ENCODE measurements at places on chromosomes 4 and X.
A peak's percentile ranks its signal among the peaks of the same experiment; 100 is the strongest.

DNA sequence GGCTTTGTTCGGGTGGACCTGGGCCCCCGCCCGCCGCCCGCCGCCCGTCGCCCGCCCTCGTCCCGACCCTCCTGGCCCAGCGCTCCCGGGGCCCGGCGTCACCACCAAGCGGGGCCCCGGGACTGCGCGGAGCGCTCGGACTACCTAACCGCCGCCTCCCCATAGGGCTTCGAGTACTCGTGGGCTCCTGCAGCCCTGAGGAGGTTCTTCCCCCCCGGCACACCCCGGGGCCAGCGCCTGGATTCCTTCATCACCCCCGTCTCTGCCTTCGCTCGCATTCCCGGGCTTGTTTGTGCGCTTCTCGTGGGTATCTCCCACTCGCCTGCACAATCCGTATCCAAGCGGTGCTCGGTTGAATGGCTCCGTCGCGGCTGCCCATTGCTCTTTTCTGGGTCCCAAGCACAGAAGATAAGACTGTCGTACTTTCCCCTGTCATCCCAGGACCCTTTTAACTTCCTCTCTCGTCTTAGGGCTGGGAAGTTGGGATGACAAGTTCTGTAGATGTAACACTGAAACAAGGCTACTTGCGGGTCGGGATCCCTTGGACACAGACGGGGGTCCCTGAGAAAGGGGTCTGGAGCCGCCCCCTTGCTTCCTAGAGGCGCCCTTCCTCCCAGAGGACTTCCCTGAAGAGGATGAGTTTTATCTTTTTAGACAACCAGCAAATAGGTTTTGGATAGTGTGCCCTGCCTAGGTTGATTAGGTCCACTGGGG is 565 bp downstream of the MOB1B start:
- DNase-seq, result no peak

GRCh38 chr4:140150636-140150885 is 3.4 kb downstream of the MAML3 start:
- peak; percentile 27 for DNase-seq

DNA sequence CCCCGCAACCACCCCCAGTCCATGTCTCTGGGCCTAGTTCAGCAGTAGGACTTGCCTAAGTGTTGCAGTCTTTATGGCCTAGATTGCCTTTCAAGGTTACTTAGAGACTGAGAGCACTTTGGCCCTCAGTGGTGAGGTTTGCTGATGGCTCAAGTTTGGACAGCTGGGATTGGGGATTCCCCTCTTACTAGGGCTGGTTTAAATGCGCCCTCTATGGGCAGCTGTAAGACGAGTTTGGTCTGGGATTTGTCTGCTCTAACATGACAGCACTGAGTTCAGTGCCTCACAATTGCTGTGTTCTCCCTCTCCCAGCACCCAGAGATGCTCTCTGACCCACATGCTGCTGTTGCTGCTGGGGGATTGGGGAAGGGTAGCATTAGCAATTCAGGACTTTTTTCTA is 23.1 kb downstream of the DACH2 start:
- DNase-seq, result no peak

DNA sequence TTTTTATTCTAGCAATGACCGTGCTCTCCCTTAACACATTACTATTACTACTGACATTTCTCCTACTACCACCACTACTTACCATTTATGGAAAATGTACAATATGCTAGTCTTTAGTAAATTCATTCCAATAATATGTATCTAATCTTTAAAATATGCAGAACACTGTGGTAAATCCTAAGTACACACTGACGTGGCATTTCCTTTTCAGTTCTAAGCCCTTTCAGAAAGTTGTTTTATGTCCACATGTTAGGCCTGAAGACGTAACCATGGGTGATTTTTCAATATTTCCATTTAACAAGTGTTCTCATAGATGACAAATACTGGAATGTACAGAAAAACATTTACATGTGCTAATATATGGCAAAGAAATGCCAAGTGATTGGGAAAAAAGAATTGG is 268.6 kb upstream of the SLIT2 start:
- DNase-seq, result no peak

- DNase-seq, result no peak
These were observed 2.6 kb downstream of the INTS6L start for GRCh38 chrX:135522878-135523693.

DNA sequence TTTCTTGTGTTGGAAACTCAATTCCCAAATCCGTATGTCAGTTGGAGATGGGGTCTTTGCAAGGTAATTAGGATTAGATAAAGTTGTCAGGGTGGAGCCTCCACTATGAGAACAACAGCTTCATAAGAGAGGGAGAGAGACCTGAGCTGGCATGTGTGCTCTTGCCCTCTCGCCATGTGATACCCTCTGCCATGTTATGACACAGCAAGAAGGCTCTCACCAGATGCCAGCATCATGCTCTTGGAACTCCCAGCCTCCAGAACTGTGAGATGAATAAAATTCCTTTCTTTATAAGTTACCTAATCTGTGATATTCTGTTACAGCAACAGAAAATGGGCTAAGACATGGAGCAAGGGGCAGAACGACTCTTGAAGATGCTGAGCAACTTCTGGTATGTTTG is 201.9 kb upstream of the BOD1L1 start:
- no peak for DNase-seq

DNA sequence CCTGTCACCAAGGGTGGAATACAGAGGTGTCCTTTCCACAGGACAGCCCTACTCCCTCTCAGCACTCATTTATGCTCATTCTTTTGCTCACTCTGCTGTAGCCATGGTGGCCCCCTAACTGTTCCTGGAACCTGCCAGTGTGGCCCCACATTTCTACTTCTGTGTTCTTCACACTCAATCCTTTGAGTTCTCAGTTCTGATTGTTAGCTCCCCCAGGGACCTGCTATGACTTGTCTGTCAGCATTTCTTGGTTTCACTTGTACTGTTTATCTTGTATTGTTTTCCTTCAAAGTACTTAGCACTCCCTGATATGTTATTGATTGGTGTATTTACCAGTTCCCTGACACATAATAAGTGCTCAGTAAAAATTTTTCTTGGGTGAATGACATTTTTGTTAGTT is 14.9 kb downstream of the VBP1 start:
- no peak for DNase-seq

DNA sequence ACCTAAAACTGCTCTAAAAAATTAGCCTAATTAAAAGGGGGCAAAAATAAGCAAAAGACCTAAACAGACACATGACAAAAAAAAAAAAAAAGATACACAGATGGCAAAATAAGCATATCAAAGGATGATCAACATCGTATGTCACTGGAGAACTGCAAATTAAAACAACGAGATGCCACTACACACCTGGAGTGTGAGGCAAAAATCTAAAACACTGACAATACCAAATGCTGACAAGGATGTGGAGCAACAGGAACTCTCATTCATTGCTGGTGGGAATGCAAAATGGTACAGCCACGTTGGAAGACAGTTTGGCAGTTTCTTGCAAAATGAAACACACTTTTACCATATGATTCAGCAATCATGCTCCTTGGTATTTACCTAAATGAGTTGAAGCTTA is 64.2 kb downstream of the RWDD4 start:
- no peak for DNase-seq

DNA sequence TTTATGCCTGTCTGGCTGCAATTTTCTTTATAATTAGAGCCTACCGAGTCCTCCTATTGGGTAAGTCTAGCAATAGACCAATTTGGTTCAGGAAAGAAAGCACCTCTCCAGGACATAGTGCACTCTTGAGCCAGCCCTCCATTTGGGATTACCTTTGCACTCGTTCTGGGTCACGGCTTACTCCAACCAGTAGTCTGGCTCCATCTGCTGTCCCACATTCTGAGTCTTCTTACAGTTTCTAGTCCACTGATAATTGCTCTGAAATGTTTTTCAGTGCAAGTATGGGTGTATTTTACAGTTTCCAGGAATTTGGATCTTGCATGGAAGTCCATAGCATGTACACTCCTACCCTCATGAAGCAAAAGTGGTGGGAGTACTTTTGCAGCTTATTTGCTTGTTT is 34.8 kb upstream of the USP51 start:
- DNase-seq, result no peak

GRCh38 chrX:28581522-28581921 is 5.7 kb upstream of the IL1RAPL1 start:
- DNase-seq, result no peak

DNA sequence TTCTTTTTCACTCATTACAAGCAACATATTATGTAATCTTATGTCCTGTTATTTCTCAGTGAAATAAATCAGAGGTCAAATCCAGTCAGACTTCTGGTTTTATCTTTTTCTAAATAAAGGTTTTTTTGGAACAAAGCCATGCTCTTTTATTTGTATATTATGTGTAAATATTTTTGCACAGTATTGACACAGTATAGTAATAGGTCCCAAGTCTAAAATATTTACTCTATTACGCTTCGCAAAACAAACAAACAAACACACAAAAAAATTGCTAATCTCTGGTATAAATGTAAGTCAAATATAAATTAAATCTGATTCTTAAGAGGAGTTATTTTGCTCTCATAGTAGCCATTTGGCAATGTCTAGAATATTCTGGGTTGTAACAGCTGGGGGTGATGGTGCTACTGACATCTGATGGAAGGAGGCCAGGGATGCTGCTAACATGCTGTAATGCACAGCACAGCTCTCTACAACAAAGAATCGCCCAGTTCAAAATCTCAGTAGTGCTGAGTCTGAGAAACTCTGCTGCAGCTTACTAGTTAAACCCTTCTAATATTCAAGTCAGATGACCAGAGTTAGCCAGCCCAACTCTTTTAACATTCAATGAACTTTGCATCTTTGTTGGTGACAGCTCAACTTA is 602.1 kb downstream of the RAB28 start:
- DNase-seq, result no peak

DNA sequence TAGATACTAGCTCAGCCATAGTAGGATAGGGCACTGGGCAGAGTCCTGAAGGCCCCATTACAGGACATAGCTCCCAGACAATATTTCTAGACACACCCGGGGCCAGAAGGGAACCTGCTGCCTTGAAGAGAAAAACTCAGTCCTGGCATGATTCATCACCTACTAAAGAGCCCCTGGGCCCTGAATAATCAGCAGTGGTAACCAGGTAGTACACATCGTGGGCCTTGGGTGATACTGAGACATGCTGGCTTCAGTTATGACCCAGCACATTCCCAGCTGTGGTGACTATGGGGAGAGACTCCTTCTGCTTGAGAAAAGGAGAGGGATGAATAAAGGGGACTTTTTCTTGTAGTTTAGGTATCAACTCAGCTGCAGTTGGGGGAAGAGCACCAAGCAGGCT is 104.3 kb upstream of the STK26 start:
- no peak for DNase-seq

DNA sequence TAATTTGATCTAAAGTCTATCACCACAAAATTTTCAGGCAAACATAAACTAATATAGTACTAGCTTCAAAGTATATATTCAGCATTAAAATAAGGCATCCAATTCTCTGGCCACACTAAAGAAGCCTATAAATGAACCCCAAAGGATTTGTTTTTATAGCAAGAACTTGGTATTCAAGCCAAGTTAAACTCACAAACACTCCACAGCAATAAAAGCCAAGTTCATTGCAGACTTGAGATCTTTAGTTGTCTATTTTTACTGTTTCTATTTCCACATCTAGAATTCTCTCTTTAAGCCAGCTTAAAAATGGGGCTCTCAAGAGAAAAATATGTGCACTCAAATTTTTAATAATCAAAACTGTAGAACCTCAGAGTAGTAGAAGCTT is 51.1 kb downstream of the WDFY3 start:
- DNase-seq, result no peak

- no peak for DNase-seq
These were observed 48.6 kb downstream of the FAM53A start for GRCh38 chr4:1635464-1635863.

DNA sequence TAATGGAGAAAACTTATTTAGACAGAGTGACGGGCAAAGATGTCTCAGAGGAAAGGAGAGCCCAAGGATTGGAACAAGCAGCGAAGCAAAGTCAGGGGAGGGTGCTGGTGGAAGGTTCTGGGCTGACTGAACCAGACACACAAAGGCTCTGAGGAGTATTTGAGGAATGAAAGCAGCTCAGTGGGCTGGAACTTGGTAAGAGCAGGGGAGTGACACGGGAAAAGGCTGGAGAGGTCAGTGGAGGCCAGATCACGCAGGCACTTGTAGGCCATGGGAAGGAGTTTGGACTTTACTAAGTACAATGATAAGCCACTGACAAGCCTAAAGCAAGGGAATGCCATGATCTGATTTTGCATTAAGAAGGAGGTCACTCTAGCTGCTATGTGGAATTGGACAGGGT is 71.4 kb downstream of the TSC22D3 start:
- no peak for DNase-seq

GRCh38 chrX:22526339-22526738 is 253.6 kb downstream of the CBLL2 start:
- no peak for DNase-seq

DNA sequence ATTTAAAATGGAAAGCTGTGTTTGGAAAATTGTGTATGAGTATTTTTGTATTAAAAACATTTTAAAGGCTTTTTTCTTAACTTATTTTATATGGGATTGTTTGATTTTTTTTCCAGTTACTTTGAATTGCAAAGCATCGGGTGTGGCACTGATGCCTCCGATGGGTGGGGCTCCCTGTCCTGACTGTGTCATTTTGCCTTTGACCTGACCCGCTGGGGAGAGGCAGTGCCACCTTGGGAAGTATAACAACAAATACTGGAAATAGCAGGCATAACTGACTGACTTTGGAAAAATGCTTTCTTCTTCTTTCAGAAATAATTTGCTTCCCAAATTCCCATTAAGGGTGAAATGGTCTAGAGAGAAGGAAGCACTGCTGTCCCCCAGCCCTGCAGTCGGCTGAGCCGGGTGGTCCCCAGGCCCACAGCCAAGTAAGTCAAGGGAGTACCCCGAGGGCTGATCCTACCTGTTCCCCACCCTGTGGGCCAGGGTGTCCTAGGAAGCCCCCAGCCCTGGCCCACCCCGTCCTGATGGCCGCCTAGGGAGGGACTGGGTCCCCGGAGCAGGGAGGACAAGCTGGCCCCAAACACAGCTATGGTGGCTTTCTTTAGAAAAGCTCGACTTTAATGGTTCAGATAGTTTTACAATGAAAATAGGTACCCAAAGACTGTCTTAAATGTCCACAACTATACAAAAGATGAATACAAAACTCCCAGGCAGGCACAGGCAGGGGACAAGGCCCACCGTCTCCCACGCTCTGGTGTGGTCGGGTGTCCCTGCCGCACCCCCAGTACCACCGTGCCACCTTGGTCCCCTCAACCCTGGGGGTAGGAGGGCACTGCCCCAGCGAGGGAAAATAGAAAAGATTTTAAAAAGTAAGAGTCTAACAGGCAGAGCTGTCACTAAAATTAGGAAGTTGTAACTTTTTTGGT is 26.4 kb downstream of the NELFA start:
- no peak for DNase-seq

GRCh38 chrX:43448688-43449087 is 207.4 kb upstream of the MAOA start:
- no peak for DNase-seq

Measured in stimulated activated CD8-positive, alpha-beta memory T cell treated with anti-CD3 and anti-CD28 coated beads, Interleukin-15, amount 100 ng/mL, for 24 hours (primary cell).